ENCODE measurements at places on chromosomes 12 and 14.

DNA sequence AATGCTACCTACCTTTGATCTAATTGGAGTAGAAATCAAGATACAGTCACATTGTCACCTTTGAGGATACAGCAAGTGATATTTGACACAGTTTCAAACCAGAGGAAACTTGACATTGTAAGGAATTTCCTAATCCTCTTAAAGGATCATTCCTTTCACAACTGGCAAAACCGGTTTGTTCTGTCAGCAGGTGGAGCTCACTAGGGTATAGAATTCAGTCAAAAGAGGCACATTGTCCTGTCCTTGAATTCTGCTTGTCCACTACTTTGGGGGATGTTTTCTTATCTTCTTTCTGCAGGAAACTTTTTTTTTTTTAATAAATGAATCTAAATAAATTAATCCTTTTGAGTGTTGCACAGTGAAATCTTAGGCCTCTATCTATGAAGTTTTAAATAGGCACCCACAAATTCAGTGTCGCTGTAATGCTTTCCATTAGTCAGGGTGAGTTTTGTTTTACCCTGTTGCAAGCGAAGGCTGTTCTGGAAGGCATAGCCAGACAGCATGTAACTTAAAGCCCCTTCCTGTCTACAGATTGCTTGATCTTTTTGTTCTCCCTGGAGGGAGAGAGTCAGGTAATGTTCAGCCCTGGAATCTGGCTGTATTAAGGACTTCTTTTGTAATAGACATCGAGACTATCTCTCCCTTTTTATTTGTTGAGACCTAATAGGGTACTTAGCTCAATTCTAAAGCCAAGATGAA lies 285.0 kb upstream of the RGS6 start:
- DNase-seq: no peak

DNA sequence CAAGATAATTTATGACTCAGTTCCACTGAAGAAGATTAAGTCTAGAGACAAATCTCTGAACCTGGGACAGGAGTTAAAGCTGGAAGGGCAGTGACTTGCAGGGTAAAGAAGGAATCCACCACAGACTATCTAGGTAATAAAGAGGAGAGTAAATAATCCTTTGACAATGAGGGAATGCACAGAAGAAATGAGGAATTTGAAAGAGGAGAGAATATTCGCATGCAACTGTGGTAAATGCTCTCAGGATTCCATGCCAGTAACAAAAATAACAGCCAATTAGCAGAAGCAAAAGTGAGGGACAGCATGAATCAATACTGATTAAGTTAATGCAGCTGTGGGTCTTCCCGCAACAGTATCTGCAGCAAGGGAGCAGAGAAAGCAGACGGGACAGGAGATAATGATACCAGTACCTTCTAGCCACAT lies 77.0 kb downstream of the KITLG start:
- DNase-seq: no peak

DNA sequence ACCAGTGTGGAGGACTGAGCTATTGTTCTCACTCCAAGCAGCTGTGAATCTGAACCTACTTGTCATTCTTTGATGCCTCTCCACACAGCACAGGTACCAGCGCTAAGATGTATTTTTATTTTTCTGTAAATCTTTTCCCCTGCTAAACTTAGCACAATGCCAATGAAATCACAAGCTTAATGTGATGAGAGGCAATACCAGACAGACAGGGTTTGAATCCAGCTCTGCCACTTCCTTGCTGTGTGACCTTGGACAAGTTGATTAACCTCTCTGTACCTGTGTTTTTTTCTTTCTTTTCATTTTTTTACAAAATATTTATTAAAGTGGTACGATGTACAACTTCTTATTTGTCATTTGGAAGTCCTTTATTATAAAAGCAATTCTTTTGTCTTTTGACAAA lies 757.6 kb downstream of the MED13L start:
- no peak for DNase-seq

- DNase-seq: no peak
Observed at GRCh38 chr14:29149798-29150197, 383.2 kb downstream of the FOXG1 start.

- no peak for DNase-seq
Observed at GRCh38 chr14:91837076-91837475, 30.3 kb downstream of the TC2N start.

- peak; percentile 49 for DNase-seq
Observed at GRCh38 chr14:77761205-77761931, 412 bp upstream of the SNW1 start.

- DNase-seq: peak; percentile 9
Observed at GRCh38 chr12:14995583-14996425, 23.0 kb downstream of the PDE6H start.

DNA sequence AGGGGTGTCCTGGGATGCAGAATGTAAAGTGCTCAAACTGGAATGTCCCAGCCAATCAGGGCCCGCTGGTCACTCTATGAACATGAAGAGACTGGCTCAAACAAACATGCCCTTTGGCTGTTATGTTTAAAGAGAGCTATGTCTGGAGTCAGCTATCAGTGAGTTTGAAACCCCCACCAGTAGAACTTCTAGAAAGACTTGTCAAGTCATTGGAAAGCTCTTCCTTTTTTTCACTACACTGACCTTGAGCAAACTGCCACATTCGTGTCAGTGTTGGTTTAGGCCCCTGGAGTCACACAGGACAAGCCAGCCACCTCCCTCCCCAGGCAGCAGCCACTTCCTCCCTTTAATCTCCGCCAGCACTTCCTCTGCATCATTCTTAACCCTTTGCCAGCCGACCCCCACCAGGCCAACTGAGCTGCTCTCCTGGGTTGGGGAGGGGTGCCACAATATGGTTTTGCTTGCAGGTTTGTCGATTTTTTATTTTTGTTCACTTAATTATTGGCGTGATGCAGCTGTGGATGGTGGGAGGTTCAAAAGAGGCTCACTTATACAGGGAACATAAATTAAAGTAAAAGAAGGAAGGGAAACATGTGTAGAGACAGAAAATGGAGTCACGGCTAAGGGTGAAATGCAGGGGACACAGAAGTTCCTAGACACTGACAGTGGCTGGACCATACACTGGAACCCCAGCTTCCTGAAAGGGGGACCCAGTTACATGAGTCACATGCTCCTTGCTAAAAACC lies 25.3 kb downstream of the CMKLR1 start:
- DNase-seq: peak; percentile 16

GRCh38 chr14:55855751-55856150 lies 262.5 kb upstream of the PELI2 start:
- DNase-seq: no peak

DNA sequence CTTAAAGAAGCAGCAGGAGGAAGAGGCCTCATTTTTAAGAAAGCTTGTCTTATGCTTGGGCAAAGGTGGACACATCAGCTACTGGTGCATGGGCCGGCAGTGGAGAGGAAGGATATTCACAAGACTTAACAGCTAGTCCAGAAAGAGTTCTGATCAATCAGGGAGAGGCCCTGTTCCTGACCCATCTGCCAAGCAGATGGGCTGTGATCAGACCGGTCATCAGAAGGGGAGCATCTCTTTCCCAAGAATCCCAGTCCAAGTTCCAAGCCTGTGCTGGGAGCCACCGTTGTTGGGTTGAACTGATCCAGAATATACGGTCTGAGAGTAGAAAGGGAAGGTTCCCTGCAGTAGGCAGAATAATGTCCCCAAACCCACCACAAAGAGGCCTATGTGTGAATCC lies 32.7 kb upstream of the SOCS2 start:
- DNase-seq: no peak

DNA sequence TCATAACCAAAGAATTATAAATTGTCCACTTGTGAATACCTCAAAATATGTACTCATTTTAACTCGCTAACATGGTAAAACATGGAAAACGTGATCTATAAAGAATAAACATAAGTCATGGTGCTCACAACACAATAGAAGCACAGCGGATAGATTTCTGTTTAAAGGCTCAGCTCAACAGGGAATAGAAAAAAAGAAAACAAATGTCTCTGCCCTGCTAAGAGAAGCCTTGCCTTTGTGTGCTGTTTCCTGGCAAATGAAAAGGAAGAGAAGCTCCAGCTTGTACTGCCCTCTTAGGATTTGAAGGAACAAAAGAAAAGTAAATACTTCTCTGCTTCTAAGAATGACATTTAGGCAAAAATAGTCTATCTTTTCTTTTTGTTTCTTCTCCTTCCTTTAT lies 121.0 kb upstream of the KRR1 start:
- DNase-seq: no peak

DNA sequence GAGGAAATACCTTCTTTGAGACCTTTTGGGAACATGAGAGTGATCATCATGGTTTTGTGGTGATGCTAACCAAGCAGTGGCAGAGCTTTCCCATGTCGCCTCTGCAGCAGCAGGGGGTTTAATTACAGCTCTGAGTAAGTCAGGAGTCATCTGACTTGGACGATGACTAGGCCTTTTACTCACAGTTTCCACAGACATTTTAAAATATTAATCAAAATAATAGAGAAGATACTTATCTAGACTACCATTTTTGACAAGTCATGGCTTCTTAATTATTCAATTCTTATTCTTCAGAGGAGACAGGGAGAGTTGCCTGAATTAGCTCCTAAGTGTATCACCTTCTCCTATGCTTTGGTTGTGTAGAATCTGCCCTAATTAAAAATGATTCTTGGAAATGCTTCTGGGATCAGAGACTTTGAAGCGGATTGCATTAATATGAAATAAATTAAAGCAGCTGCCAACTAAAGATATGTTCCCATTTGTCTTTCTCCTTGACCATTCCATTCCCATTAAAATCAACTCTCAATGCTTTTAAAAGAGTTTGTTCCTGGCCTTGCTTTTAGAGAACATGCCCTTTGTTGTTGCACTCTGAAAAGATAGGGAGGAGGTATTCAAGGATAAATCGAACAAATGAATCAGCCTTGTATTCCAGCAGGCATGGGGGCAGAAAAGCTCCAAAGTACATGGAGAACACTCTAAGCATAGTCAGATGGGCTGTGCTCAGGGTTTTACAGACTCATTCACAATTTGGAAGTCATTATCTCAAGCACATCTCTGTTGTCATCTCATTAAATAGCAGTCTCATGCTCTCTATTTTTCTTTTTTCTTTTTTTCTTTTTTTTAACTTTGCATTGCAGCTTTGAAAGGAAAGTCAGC lies 7.7 kb upstream of the IFNG-AS1 start:
- no peak for DNase-seq

DNA sequence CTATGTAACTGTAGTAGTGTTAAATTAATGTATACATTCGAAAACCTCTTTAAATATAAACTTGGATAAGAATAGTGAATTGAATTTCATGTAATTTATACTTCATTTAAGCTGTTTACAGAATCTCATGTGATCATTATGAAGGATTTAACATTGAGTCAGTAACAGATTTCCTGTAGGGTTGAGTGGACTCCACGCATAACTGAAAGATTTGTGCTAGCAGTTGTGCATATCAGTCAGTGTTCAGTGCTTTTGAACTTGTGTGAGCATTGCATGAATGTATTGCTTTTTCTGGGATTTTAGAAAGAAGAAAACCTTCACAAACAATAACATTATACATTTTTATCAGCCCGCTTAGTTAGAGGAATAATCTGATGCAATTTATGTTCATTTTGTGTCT lies 1435.3 kb downstream of the LRFN5 start:
- DNase-seq: no peak

DNA sequence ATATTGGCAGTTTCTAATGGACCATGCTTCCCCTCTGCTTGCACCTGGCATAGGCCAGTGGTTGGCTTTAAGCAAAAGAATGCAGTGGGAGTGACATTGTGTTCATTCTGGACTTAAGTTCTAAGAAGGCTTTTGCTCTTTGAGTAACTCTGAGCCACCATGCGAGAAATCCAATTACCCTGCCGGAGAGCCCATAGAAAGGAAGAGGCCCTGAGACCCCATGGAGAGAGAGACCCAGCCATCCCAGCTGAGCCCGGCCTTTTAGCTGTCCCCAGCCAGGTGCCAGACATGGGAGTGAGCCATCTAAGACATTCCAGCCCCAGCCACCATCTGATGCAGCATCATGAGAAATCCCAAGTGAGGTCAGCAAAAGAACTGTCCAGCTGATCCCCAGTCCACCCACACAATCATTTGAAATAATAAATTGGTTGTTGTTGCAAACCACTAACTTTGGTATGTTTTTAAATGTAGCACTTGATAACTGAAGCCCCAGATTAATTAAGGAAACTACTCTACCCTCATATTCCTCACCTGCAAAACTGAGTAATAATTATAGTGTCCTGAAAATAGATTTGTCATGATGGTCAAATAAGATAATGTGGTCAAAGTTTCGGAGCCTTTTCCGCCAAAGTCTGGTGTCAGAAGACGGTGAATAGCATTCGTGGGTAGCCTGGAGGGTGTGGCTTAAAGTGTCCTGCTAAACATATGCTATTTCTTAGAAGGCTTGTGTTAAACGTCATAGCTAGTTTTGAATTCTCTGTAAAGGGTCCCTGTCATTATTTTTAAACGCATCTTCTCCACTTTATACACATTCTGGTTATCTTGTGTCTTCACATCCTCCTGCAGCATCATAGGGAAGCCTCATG lies 166.6 kb upstream of the PELI2 start:
- no peak for DNase-seq

DNA sequence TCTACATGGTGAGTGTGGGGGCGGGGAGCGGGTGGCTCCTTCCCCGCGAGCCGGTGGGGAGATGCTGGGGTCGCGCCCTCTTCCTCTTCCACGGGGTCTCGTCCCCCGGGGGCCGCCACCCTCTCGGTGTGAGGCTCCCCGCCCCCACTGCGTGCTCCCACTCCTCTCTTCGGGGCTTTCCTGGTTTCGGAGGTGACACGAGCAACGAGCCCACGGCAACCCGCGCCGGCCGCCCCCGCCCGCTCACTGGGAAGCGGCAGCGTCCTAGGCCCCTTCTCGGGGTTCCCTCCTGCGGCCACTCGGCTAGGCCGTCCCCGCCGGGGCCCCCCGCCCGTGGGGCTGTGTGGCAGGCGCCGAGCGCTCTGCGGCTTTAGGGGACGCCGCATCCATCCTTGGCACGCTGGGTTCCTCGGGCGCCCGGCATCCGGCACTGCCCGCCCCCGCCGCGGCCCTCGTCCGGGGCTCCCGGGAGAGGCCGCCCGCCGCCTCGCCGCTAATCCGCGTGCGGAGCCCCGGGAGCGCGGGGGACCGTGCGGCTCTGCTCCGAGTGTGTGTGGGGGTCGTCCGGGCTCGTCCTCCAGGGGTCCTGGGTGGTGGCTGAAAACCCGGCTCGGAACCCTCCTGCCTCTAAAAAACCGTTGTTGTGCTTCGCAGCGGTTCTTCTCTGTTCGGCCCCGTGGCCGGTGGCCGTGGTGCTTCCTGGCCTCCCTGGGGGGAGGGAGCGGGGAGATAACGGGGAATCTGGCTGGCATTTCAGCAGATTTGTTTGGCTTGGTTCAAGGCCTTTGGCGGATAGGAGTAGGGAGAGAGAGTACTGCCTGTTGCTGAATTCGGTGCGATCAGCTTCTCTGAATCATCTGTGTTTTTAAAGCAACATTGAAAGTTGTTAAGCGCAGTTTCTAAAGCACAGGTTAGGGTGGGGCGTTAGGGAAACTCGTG lies 1.0 kb downstream of the PCNX1 start:
- peak; percentile 13 for DNase-seq

- DNase-seq: no peak
Observed at GRCh38 chr12:2393016-2393415, 340.2 kb downstream of the CACNA1C start.

DNA sequence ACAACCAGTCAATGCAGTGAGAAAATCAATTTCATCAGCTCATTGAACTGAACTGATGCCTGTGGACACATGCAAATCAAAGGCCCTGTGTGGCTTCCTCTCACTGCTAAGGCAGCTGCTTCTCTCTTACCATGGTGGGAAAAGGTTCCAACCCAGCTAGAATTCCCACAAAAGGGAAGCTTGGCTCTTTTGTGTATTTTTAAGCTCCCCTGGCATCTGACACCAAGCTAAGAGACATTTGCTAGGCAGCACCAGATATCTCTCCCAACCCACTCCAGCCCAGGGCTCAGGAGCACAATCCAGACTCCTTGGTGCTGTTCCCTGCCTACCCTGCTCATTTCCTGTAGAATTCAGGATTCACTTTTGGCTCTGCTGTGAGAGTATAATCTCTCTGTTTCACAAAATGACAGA lies 129.6 kb downstream of the GXYLT1 start:
- no peak for DNase-seq
